Stimulated activated CD4-positive, alpha-beta T cell treated with anti-CD3 and anti-CD28 coated beads, Interleukin-2, amount 100 ng/mL, for 4 hours (primary cell): ENCODE measurements at places on chromosomes 6 and 20.

GRCh38 chr6:132202574-132202973, 198.7 kb downstream of the MOXD1 start:
- DNase-seq, result no peak

DNA sequence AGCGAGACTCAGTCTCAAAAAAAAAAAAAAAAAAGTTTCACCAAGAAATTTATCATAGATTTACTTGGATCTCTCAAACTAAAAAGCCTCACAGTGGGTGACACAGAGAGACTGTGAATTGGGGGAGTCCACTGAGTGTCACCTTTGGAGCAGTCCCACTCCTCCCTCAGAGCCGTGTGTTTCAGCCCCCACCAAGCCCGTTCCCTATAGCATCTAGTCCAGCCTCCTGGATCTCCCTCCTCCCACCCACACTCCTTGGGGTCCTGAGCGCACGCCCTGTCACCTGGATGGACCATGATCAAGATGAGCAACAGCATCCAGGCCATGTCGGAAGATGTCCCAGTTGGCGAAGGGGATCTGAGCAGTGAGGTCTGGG, 422 bp downstream of the NCR3 start:
- no peak for DNase-seq

DNA sequence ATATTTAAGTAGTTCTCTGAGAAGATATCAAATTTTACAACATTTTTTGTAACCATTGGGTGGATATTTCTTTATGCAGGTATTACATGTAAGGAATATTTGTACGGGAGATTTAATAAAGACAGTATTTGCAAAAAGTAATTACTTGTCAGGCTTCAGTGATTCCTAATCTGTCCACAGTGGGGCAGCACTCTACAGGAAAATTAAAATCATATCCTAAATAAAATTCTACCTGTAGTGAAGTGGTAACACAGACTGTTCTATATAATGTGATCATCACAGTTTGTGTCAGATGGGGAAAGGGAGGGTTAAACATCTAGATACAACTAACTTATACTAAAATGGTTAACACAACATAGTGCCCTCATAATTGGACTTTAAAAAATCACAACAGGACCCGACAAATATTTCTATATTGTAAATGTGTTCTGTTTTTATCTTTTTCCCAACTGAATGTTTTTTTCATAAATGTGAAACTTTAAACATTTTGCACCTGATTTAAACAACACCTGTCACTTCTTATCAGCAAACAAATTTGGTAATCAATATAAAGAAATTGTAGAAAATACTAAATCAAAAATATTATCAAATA, 145.6 kb upstream of the MANEA start:
- DNase-seq, result no peak

DNA sequence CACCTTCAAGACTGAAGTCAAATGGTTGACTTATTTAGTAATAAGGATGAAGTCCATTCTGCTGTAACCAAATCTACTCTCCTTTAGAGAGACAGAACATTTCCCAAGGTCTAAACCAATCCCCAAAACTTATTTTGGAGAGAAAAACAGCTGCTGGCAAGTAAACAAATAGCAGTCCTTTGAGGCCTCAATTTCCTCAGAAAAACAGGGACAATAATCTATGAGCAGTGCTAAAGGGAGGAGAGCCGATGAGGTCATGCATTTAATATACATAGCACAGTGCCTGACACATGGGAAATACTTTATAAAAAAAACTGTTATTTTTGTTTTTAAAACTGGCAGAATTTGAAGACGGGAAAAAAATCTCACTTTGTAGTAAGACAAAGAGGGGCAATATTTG, 526.0 kb downstream of the EPM2A start:
- DNase-seq, result no peak

GRCh38 chr6:100454551-100455229, 10.0 kb downstream of the SIM1 start:
- no peak for DNase-seq

DNA sequence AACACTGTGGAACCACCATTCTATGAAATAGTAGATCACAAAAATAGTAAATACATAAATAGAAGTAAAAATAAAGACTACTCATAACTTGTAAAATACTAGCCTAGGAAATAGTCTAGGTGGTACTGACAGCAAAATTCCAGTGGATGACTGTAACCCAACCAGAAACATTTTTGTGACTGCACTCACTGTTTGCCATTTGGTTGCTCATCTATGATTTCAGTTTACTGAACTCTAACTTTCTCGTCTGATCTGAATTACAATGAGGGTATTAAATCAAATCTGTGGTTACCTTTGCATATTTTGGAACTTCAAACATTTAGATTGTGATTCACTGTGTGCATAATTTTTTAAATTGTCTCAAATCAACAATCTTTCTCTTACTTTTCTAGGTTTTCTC, 151.1 kb downstream of the KHDC1L start:
- no peak for DNase-seq

DNA sequence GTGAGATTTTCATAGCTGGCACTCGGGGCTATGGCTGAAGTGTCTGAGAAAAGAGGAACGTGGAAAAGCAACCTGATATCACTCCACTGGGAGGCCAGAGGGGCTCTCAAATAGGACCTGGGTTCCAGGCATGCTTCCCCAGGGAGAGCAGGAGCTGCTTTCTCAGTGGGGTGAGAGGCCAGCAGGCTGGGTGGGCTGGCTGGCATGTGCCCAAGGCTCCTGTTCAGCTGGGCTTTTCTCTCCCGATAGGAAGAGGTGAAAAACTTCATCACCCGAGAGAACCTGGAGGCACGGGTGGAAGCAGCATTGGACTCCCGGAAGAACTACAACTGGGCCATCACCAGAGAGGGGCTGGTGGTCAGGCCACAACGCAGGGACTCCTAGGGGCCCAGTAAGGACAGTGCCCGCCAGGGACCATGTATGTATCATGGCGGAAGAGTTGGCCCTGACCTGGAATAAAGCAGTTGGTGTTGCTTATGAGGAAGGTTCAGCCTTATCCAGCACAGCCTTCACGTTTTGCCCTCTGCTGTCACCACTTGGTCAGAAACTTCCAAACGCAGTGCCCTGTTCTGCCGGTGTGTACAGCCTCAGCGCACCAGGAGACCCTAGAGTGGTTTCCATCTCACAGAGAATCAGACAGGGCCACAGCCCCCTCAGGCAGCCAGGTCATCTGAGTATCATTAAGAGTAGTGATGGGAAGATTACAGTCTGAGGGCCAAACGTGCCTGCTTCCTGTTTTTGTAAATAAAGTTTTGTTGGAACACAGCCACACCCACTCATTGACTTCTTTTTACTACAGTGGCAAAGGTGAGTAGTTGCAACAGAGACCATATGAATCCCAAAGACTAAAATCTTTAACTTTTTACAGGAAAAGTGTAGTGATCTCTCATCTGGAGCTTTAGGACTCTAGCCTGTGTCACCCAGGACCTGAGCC, 1.9 kb downstream of the MRPS26 start:
- no peak for DNase-seq

- no peak for DNase-seq
These were observed 48.8 kb upstream of the ZNF217 start for GRCh38 chr20:53642196-53643030.

- DNase-seq, result no peak
These were observed 178.3 kb downstream of the SYNDIG1 start for GRCh38 chr20:24647713-24648112.

DNA sequence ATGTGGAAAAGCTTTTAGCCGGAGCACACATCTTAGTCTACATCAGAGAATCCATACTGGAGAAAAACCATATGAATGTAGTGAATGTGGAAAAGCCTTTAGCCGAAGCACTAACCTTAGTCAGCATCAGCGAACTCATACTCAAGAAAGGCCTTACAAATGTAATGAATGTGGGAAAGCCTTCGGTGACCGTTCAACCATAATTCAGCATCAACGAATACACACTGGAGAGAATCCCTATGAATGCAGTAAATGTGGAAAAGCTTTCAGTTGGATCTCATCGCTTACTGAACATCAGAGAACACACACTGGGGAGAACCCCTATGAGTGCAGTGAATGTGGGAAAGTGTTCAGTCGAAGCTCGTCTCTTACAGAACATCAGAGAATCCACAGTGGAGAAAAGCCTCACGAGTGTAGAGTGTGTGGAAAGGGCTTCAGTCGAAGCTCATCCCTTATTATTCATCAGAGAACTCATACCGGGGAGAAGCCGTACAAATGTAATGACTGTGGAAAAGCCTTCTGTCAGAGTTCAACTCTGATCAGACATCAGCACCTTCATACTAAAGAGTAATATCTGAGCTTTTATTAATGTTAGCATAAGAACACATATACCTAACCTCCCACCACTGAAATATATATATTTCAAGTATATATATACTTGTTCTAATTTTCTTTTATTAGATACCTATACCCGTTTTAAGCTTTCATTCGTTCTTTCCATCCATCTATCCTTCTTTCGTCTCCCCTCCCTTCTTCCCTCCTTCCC, 12.5 kb downstream of the ZNF391 start:
- DNase-seq, result no peak

- DNase-seq, result peak; percentile 100
These were observed at the start of gene SPAG4 for GRCh38 chr20:35615667-35616464. Gene SPAG4 (plus strand): TSS chr20:35615829. CDS start chr20:35616004, 175 bp downstream.

DNA sequence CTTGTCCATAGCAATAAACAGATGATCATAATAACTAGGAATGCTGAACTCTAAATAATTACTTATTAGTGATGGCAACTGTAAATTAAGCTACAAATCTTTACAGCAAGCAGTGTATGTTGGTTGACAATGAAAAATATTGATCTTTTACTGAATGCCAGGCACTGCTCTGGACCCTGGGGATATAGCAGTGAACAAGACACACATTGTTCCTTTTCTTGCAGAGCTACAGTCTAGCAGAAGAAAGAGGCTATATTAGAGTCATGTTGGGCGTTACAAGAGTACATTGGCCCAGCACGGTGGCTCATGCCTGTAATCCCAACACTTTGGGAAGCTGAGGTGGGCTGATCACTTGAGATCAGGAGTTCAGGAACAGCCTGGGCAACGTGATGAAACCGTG, 11.5 kb downstream of the PXT1 start:
- DNase-seq, result no peak

GRCh38 chr6:32666420-32667300, at the start of gene HLA-DQB1:
Gene HLA-DQB1 (minus strand): TSS chr6:32666657. CDS start chr6:32666607, 50 bp downstream.
- DNase-seq, result peak; percentile 53

DNA sequence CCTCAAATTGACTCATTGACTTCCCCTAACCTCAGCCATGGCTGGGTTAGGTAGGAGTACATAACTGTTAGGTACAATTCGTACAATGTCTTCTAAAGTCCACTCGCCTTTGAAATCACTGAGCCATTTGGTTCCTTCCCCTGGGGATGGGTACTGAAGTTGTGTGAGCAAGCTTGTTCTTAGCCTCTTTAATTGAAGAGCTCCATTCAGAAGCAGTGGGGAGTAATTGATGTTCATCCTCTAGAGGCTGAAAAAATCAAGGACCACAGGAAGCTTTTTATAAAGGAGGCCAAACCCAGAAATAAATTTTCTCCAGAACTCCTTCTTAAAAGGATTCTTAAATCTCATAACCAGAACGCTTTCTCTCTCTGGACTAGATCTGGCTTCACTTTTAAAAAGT, 60.6 kb downstream of the ANKS1A start:
- no peak for DNase-seq

DNA sequence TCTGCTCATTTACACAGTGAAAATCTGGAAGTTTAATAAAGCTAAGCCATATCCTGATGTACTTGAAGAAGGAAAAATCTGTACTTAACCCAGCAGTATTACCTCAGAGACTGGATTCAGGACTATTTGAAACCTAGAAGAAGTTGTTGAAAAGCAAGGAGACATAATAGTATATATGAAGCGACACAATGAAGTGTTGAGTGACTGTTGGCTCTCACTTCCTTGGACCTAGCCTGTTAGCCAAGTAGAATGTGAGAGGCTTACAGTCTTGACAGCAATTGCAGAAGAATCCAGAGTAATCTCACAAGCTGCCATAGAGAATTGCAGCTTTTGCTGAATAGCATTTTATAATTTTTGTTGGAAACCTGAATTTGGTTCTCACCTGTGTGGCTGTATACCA, 26.7 kb downstream of the SMAP1 start:
- no peak for DNase-seq

GRCh38 chr20:20744170-20744725, 31.8 kb upstream of the RALGAPA2 start:
- DNase-seq, result no peak

GRCh38 chr6:139923964-139924475, 549.6 kb upstream of the CITED2 start:
- no peak for DNase-seq

DNA sequence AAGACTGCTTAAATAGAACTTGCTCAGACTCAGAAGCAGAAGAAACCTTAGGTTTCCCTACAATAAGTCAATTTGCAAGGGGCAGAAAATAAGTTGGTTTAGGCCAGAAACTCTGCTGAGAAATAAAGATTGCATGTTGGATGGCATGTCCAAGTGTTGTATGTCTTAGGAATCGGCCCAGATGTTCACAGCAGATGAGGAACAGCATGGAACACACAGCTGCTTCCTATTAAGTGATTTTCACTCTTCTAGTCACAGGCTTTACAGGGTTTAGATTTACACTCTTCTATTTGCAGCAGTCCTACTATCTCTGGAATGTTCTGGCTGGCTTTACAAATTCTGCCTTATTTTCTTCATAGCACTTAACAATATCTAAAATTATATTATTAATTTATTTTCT, 3.2 kb downstream of the ZKSCAN4 start:
- no peak for DNase-seq

GRCh38 chr6:70107852-70108629, 194.8 kb downstream of the COL9A1 start:
- no peak for DNase-seq

DNA sequence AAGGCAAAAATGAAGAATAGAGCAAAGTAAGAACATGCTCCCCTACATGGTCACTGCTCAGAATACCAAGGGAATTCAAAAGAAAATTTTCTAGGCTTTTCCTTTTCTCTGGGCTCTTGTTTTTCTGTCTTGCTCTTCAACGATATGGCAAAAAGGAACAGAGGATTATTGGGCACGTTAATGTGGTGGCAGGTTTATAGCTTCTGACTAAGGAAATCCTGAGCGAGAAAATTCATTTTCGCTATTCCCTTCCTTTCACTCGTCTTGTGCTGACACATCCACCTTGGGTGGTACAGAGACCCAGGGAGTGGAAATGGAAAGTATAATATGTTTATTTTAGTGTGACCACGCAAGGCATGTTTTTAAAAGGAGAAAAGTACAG, 132.8 kb downstream of the TRIM27 start:
- DNase-seq, result no peak

DNA sequence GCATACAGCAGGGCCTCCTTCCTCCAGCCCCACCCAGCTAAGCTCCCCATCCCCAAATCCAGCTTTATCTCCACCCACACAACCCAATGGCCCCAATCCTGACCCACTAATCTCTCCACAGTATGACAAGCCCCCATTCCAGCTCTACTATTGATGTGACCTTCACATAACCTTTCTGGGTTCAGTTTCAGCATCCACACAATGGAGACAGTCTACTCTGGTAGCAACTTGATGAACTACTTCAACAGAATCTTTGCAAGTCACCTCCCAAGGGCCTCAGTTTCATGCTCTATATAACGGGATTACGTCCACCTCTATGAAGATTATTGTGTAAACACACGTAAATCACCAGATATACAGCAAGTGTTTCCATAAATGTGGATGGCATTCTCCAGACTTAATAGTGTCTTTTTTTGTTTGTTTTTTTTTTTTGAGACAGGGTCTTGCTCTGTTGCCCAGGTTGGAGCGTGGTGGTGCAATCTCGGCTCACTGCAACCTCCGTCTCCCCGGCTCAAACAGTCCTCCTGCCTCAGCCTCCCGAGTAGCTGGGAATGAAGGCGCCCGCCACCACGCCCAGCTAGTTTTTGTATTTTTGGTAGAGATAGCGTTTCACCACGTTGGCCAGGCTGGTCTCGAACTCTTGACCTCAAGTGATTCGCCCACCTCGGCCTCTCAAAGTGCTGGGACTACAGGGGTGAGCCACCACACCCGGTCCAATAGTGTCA, 1.4 kb downstream of the AHCY start:
- DNase-seq, result no peak

- no peak for DNase-seq
These were observed 9.6 kb upstream of the NRM start for GRCh38 chr6:30700340-30700739.
